ENCODE measurements at places on chromosomes 4 and X.

DNA sequence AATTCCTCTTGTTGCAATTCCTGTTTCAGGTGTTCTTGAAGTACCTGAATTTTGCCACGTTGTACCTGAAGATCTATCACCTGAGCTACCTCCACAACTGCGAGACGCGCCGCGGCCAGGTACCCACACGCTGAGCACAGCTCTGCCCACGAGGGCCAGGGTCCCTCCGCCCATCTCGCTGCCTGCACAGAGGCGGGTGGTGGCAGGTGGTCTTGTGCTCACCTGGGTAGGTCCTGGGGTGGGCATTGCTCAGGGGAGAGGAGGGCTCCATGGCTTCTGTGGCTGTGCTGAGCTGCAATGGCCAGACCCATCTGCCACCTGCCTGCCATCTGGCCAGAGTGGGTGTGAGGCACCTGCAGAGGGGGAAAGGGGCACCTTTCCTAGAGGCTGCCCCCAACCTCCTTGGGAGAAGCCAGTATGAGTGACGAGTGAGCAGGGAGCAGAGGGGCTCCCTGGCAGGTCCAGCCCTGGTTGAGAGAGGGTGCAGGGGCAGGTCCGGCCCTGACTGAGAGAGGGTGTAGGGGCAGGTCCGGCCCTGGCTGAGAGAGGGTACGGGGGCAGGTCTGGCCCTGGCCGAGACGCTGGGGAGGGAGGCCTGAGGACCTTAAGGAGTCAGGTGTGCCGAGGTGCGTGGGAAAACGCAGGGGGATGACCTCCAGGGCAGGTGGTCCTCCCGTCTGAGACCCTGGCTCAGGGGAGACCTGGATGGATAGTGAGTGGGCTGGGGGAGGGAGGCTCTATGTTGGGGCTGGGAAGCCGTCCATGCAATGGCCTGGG lies 10.7 kb downstream of the PDE6B start:
- no peak for DNase-seq

DNA sequence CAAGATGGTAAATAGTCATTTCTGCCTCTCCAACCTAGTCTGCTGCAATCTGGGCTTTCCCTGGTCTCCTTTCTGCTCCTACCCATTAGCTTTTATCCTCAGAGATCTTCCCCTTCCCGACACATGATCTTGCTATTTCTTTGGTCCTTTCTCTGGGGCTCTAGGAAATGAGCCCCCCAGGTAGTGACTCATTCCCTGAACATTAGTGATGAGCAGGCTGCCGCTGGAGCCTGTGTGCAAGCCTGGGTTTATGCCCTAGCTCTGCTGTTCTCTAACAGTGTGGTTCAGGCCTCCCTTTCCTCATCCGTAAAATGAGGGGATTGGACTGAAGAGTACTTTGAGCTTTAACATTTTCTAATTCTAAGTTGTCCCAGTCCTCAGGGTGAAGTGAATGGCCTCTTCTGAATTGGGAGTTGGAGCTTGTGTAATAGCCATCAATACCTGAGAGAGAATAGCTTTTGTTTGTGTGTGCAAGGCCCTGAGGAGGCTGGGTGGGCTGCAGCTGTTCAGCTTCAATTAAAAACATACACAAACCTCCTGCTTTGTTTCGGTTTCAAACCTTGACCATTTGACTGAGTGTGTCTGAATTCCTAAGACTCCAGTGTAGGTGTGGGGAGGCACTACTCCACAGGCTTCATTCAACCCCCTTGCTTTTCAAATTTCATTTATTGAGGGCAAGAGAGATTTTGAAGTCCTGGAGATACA lies 115.6 kb upstream of the SCML1 start:
- DNase-seq: no peak

GRCh38 chrX:111129921-111130320 lies 33.9 kb downstream of the PAK3 start:
- DNase-seq: no peak

DNA sequence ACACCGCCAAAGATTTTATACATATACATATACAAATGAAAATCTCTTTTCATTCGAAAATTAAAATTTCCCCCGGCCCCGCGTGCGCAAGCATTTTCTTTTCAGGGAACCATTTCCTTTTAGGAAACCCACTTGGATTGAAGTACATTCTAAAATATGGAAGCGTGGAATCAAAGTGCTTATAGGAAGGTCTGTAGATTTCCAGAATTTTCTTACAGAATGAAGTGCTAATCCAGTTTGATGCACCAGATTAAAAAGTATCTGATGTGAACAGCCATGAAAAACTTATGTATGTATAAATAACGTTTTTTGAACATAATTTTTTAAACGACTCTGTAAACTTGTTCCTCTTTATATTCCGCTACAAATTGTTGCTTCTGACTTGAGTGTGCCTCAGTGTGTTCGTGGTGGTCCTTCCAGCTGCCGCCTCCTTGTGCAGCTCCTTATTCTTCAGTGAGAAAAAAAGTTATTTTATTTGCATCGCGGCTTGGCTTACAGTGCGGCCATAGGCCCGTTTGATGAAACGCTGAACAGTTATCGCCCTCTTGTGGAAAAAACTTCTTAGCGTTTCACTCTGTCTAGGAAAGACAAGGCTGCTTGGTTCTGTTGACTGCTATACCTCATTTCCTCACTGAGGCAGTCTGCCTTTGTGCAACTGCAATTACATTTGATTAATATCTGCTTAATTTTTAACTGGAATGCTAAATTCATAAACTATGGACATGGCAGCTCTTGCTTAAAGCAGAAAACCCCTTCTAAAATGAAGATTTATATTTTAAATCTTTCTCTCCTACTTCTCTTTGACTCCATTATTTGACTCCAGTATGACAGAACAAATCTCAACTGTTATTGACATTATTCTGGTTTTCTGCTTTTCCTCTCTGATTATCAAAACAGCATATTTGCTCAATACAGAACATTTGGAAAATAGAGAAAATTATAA lies 4.7 kb upstream of the NKX6-1 start:
- peak; percentile 26 for DNase-seq

DNA sequence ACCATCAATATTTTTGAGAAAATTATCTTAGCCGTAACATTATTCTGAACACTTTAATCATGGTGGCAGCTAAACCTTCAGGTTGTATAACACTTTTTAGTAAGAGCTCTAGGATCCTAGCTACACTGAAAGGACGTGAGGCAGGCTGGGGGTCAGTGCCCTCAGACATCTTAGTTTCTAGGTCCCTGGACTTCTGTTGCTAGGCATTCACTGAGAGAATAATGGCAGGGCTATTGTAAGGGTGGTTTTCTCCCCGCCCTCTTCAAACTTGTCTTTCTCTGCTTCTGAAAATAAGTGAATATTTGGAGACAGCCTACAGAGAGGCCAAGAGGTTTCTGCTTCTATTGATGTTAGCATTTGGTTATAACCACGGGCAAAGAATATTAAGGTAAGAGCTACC lies 15.4 kb upstream of the MMRN1 start:
- DNase-seq: no peak

GRCh38 chrX:10875995-10876394 lies 235.1 kb upstream of the HCCS start:
- no peak for DNase-seq

DNA sequence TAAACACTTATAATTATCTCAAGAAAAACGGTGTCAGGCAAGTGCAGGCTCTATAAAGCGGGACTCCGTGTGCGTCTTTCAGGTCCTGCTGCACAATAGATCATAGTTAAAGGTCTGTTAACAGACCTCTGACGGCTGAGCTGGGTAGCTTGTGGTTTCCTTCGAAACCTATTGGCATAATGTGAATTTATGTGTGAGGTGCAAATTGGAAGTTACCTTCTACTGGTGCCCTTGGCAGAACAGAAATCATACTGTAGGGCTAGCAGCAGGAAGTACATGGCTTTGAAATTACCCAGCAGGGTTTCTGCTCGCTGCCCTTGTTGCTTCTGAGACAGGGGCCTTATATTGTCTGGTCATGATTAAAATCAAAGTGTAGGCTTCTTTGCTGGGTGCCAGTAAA lies 216.4 kb upstream of the HAND2 start:
- DNase-seq: no peak

GRCh38 chr4:109375778-109376414 lies 57.7 kb upstream of the SEC24B start:
- no peak for DNase-seq

DNA sequence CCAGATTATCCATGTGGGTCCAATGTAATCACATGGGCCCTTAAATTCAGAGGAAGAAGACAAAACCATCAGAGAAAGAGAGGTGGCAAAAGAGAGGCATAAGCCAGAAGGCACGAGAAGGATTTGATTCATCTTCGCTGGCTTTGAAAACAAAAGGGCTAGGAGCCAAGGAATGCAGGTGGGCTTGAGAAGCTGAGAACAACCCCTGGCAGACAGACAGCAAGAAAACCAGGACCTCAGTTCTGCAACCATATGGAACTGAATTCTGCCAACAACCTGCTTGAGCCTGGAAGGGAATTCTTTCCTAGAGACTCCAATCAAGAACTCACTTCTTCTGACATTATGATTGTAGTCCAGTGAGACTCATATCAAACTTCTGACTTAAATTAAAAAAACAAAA lies 1531.8 kb downstream of the PCDH7 start:
- DNase-seq: no peak

GRCh38 chr4:22881411-22881810 lies 188.7 kb downstream of the GBA3 start:
- DNase-seq: no peak

- no peak for DNase-seq
These were observed 32.5 kb upstream of the ELF2 start for GRCh38 chr4:139209470-139210063.

DNA sequence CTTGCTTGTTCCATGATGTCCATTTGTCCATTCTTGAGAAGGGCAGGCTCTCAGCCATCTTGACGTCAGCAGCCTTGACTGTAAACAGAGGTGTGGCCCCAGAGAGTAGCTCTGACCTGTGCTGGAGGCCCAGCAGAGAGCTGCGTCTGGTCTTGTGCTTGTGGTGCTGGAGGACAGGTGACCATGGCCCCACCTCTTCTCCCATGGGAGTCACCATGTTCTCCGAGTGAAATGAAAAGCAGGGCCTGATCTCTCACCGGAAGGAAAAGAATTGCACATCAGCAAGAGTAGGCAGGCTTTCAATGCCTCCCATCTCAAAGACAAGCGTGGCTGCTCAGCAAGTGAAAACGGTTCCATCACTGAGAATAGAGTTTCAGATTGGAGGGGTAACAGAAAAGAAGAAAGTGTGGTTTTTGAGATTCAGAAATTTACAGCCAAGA lies 11.5 kb downstream of the PARM1 start:
- DNase-seq: no peak

- no peak for DNase-seq
These were observed 17.1 kb upstream of the DDX60 start for GRCh38 chr4:168335621-168336020.

- peak; percentile 52 for DNase-seq
These were observed at the start of gene PAK3 for GRCh38 chrX:111095974-111096895. Gene PAK3, plus strand, starts transcription at chrX:111096191. Its CDS starts 26,913 bp downstream, at chrX:111123104.

DNA sequence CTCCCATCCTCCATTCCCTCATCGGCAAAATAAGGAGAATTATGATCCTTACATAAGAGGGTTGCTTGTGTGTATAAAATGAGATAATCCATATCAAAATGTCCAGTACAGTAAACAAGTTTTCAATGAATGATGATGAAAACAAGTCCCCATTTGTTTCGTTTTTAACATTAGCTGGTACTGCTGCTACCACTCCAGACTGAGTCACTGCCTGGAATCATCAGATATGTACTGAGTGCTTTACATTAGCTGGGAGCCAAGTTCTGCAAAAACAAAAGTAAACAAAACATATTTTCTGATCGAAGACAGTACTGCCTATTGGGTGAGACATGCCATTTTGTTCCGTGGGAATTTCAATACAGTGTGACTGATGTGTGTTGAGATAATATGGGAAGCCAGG lies 123.2 kb upstream of the IGFBP7 start:
- DNase-seq: no peak

DNA sequence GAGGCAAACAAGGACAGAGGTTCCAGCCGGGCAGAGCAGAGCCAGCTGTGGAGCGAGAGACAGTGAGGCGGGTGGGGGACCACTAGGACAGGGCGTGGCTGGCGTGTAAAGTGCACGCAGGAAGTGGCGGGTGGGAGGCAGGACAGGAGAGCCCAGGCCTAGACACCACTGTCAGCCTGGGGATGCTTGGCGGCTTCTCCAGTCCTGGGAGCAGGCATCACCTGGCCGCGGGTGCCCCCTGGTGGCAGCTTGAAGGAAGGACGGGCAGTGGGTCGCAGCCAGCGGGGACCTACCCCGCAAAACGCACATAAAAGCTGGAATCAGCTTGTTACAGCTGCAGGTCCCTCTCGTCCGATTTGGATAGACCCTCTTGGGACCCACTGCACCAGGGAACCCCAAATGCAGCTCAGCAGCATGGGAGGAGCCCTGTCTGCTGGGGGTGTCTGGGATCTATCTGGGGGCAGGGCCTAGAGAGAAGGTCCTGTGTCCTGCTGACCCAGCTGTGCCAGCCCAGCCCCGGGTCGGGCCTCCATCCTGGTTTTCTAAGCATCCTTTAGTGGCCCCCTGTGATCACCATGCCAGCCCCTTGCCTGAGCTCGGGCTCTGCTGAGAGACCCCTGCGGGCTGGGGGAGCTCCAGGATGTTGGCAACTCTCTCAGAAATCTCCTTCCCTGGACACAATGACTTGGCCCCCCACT lies 57.7 kb downstream of the WFS1 start:
- peak; percentile 76 for DNase-seq

GRCh38 chr4:150679018-150679764 lies 97.2 kb downstream of the MAB21L2 start:
- DNase-seq: no peak

- DNase-seq: no peak
These were observed 181.4 kb downstream of the DKK2 start for GRCh38 chr4:106854569-106855351.

- DNase-seq: no peak
These were observed 99.0 kb downstream of the PHKA2 start for GRCh38 chrX:18884916-18885315.

GRCh38 chr4:176377780-176378179 lies 58.0 kb downstream of the SPCS3 start:
- DNase-seq: no peak

DNA sequence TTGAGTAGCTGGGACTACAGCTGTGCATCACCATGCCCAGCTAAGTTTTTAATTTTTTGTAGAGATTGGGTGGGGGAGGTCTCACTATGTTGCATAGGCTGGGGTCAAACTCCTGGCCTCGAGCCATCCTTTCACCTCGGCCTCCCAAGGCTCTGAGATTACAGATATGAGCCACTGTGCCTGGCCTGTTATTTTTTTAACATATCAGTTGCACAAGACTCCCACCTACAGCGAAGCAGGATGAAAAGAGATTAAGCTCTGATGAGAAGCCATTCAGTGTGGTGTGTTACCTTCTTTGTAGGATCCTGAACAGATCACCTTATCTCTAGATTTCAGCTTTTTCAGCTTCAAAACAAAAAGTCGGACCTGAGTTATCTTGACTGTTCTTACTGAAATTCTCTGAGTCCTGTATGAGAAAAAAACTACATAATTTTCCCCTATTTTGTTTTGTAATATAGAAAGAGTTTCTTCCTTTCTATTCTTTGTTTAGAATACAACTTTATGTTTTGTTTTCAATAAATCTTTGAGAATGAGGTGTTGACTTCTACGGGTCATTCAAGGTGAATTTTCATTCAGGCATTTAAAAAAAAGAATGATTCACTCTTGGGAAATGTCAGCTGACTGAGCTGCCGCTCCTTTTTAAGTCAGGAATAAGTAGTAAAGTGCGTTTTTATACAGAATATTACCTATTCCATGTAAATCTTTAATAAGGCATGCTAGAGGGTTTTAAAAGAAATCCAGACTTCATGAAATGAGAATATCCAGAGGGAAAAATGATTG lies 134.6 kb downstream of the ARSF start:
- no peak for DNase-seq

GRCh38 chrX:38657562-38657961 lies 96.2 kb downstream of the TSPAN7 start:
- DNase-seq: no peak

GRCh38 chr4:67658302-67658701 lies 42.7 kb downstream of the UBA6 start:
- no peak for DNase-seq

Data from CD4-positive, alpha-beta T cell treated with Interleukin-12 subunit alpha and Interleukin-12 subunit beta, for 1 hour (primary cell).